NCI-H510A treated with DMSO at 0.1 percent for 48 hours (cell line): ENCODE measurements at places on chromosomes 2 and 18.

DNA sequence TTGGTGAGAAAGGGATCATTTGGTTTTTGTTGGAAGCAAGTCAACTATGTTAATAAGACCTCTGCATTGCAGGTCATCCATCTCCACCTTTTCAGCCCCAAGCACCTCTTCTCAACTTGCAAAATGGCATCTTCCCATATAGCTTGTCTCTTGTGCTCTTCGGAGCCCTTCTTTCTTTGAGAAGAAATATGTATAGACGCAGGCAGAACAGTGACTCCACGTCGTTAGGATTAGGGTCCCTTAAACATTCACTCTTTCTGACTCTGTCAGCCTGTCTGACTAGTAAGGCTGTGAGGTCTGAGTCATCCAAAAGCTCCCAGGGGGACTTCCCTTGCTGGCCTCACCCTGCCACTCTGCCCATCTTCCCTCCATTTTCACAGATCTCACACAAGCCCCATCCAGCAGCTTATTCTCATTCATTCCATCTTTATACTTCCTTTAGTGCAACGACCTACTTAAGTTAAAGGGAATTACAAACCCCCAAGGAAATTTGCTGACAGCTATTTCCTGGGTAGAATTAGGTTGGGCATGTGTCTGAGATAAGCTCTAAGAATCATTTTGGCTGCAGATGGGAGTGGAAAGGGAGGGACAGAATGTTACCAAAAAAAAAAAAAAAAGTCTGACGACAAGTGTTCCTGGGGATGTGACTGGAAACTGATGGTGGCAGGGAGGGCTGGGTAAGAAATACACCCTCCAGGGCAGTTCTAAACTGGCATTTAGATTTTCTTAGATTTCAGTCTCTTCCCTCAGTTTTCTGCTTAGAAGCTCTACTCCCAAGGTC is 37.7 kb upstream of the MEX3C start:
- no peak for DNase-seq

DNA sequence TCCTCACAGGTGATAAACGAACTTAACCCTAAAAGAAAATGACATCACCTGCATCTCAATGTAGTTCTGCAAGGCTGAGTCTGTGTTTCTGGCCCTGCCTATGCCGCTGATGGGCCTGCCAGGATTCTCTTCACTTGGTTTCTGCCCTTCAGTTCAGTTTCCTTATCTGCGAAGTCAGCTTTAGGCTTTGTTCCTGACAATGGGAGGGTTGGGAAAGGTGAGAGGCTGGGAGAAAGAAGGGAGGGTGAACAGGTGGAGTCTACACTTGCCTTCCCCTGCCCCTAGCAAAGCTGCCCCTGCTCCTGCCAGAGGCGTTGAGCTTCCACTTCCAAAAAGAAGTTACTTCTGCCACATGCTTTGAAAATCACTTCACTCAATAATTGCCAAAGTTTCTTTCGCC is 124.0 kb upstream of the APCDD1 start:
- DNase-seq = no peak

- no peak for DNase-seq
Observed at GRCh38 chr18:75363446-75364225, 63.9 kb downstream of the SMIM21 start.

DNA sequence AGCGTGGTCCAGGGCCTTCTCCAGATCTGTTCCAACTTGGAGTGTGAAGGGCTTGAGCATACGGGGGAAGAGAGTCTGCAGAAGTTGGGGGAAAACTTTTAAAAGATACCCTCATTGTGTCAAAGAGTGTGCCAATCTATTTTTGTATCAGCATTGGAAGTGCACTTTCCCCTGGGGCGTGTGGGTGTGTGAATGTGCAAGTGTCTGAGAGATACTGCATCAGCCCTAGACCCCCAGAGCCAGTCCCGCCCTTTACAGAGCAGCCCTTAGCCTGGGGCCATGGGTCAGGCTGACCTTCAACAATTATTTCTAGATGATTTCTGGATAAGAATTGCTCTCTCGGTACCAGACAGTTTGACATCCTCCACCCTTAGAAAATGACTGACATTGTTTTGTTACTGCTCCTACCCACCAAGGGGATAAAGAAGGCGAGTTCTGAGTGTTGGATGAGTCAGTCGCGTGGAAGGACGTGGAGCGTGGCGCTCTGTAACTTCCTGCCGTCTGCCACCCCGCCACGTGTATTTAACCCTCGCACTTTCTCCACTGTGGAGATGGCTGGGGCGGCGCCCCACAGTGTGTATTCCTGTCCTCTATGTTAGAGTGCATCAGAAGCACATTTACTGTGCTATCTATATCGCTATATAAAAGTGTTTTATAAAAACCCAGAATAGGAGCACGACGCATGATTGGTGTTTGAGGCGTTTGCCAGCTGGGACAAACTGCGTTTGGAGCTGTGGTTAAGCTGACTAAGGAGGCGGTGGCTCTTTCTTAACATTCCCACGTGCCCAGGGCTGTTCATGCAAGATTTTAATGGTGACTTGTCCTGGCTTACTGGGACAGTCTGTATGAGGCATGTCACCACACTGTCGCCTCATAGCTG is 122.6 kb downstream of the CABLES1 start:
- DNase-seq = no peak

GRCh38 chr18:9987345-9987744 is 73.5 kb downstream of the VAPA start:
- no peak for DNase-seq

DNA sequence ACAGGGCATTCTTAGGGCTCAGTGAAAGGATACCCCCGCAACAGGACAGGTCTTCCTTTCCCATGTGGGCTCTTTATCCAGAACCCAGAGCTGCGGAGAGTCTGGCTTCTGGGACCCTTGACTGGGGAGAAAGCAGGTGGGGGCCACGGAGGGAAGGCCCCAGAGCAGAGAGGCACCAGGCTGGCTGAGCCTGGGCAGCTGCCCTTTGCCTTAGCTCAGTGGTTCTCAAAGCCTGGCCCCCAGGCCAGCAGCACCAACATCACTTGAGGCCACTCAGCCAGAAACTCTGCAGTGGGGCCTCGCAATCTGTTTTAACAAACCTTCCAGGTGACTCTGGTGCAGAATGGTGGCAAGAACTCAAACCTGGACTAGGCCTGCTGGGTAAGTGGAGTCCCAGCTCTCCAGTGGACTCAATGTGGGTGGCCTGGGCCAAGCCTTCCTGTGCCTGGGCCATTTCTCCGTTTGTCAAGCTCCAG is 1.6 kb upstream of the TMEM37 start:
- no peak for DNase-seq

DNA sequence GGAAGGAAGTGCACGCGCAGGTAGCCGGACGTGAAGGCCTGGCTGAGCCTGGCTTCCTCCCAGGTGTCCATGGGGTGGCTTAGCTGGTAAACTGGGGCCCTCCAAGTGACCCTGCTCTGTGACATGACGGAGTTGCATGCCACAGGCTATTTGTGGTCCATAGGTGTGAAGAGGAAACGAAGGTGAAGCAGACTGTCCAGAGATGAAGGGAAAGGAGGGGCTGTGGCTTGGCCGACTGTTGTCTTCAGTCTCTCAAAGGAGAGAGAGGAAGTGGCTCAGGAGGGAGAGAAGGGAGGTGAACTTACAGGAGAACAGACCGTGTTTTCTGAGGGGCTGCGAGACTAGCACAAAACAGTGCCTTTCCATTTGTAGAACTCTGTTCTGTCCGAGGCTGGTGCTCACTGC is 19.3 kb downstream of the INPP5D start:
- DNase-seq = no peak

DNA sequence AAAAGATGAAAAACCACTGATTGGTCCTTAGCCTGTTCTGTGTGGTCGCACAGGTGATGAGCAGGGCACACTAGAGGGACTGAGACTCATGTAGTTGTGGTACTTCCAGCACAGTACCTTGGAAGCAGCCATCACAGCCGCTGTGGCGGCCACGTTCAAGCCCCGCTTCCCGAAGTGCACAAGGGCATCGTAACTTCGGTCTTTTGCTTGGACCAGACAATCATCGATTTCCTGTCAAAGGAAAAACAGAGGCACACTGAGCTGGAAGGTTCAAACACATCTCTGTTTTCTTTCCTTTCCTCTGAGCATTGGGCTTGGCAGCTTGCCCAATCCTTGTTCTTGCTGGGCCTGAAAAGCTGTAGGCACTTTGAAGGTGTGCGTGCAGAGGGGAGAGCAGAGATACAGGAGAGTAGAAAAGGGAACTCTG is 52.6 kb downstream of the MRPL35 start:
- peak; percentile 67 for DNase-seq

DNA sequence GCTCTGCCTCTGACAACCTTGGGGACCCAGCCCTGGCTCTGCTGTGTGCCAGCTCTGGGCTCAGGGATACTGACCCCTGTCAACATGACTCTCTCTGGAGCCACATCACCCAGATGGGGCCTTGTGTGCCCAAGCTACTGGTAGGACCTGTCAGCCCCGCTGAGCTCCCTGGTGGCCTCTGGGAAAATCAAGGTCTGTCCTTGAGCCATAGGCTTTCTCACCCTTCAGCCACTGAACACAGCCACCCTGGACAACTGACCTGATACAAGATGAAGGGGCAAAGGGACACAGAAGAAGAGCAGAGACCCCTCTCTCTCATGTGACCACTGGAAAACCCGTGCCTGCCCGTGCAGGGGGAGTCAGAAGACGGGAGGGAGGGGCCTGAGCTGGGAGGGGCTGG is 7.8 kb downstream of the CCDC74A start:
- DNase-seq = no peak

DNA sequence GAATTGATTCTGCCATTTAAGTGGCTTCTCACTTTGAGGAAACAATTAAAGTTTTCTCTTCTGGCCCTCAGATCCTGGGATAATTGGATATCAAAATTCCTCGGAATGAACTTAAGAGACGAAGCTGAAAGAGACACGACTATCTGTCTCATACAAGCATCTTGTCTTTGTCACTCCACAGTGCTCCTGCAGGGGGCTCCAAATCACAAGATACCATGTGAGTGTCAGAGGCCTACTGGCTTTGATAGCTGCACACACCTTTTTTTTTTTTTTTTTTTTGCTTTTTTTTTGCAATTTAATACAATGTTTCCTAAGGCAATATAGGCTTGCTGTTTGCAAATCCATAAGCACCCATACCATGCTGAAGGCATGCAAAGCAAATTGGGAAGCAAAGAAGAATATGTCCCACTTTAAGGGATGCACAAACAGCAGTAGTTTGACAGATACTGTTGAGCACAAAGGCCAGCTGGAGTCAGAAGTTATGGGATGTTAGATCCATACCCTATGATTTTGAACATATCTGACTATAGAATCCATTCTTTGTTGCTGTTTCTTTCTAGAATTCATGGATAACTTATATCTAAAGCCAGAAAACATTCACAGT is 109.0 kb upstream of the CBLN2 start:
- no peak for DNase-seq

DNA sequence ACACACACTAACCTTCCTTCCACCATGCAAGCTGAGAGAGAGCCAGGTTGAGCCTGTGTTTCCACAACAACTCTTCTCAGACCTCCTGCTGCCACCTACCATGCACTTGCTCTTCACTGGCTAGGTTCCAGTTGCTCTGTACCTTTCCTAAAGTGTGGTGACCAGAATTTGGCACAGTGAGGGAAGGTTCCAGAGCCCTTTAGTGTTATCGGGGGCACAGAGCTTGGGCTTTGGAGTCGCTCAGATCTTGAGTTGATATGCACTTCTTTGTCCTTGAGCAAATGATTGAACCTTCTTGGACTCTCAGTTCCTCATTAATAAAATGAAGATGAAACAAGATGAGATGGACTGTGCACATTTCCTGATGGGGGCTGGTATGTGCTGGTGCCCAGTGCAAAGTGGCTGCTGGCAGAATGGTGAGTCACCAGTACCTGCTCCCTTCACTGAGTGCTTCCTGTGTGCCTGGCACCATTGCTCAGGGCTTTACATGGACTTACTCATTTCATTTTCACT is 47.1 kb downstream of the NEDD4L start:
- DNase-seq = peak; percentile 44

DNA sequence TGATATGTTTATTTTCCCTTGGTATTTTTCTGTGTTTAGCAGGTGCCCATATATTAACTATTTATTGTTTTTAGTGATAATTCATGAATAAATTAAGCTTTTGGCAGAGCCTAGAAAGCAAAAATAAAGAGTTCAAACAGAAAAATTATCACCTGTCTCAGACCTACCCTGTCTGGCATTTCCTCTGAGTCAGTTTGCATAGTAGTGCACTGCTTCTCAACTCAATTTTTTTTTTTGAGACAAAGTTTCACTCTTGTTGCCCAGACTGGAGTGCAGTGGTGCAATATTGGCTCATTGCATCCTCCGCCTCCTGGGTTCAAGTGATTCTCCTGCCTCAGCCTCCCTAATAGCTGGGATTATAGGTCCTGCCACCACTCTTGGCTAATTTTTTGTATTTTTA is 793.9 kb downstream of the SUCLG1 start:
- DNase-seq = no peak

- no peak for DNase-seq
Observed at GRCh38 chr2:224894356-224894755, 147.9 kb downstream of the DOCK10 start.

DNA sequence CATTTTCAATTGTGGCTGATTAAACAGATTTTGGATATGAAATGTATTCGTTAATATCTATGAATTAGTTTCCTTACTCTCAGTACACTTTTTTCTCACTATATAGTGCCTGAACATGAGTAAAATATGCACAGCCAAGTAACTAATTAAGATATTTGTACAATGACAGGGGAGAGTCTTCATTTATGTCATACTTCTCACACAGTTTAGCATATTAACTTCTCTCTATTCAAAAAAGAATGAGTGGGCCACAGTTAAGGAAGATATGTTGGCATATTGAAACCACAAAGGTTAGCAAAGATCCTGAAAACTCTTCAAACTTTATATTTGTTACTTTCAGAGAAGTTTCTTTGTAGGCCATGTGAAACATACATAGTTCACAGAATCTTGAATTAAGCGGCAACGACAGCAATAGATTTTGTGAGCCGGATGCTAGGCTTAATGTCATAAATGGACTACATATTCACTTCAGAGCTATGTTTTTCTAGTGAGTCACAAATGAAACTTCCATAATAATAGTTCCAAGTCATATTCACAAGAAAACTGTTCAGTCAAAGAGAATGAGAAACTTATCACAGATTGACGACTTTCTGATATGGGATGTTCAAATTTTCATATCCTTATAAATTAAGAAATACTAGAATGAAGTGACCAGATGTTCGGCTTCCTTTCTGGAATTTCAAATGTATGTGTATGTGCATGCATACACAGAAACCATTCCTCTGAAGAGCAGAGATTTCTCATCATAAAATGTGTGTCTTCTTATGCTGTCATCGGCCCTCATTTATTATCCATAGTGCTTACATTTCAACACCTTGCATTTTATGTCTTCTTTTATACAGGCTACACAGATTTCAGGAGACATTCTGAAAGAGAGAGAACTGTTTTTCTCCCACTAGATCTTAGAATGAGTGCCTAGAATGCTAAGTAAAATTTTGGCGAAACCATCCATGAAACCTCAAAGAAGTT is 584.0 kb downstream of the SATB2 start:
- DNase-seq = no peak

DNA sequence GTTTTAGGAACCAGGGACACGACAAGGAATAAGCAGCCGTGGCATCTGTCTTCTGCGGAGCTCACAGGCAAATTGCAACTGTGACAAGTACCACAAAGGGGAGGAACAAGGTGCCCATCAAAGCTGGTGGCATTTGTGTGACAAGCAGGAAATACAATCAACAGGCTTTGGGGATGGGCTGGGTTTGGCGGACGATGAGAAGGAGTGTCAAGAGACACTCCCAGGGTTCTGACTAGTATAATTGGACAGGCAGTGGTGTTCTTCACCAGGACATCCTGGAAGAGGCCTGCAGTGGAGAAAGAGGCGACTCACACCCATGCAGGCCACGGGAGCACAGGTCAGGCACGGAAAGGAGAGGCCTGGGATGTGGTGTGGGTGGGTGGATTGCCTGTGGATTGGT is 14.2 kb upstream of the SPATA3 start:
- DNase-seq = no peak

- DNase-seq = no peak
Observed at GRCh38 chr2:95346738-95347671, 49.9 kb downstream of the KCNIP3 start.

- no peak for DNase-seq
Observed at GRCh38 chr18:12906773-12907172, 22.7 kb upstream of the PTPN2 start.
